GM23338 (cell line): ENCODE measurements at places on chromosomes 13 and 19.
A peak's percentile ranks its signal among the peaks of the same experiment; 100 is the strongest.

DNA sequence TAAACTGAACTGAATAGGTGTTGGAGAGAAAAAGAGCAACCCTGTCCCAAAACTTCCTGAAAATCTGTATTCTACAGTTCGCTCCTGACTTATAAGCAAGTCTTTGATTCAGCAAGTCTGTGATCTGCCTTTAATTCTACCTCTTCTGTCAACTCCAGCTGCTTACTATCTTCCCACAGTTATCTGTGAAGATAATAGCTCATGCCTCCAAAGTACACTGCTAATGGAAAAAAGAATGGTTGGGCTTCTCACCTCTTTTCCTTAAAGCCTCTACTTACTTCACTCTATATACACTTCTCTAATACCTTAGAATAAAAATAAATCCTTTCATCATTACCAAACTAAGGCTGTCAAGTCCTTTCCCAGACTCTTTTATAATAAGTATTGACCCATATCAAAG, 391.5 kb upstream of the MIR17HG start:
- DNase-seq, result no peak

GRCh38 chr19:1063030-1063908, 3.7 kb upstream of the ARHGAP45 start:
- peak; percentile 43 for DNase-seq

- DNase-seq, result peak; percentile 70
These were observed 567 bp upstream of the B3GNT3 start for GRCh38 chr19:17794412-17794730.

DNA sequence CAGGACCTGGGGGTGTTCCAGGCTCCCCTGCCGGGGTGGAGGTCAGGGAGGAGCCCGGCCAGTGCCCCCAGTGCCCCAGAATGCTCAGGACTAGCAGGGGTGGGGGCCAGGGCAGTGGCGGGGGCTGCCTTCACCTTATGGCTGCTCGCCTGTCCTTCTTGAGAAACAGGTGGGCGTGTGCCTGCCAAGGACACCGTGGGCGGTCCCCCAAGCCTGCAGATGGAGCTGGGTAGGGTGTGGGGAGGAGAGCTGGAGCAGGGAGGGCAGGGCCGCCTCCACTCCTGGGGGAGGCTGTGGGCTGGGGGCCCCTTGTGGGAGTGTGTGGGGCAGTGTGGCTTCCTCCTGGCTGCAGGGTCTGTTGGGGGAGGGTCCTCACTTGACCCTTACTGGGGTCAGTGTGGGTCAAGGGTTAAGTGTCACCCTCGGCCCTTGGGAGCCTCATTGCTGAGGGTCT, 160.1 kb downstream of the KDM4B start:
- no peak for DNase-seq

GRCh38 chr19:52638601-52639000, 446 bp upstream of the ZNF83 start:
- peak; percentile 40 for DNase-seq

- DNase-seq, result no peak
These were observed 2.5 kb downstream of the LRP3 start for GRCh38 chr19:33196446-33197193.

DNA sequence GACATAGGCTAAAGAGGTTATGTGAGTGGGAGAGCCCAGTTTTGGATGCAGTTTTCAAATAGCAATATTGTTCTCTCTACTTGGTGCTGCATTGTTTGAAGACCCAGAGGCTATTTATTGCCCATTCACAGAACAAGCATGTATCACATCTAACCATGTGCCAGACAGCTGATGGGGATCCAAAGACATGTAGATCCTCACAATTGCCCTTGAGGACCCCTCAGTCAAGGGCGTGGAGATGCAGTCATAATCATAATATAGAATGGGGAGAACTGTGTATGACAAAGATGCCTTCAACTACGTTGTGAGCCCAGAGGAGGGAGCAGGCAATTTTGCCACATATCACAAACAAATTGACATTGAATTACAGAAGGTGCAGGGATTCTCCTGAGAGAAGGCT, 70.5 kb downstream of the NHLRC3 start:
- no peak for DNase-seq

- peak; percentile 75 for DNase-seq
These were observed 821 bp downstream of the TDRD3 start for GRCh38 chr13:60397704-60398378.

- peak; percentile 76 for DNase-seq
These were observed 12.4 kb upstream of the VWA8 start for GRCh38 chr13:41973247-41973741.

GRCh38 chr13:113731192-113732175, 27.5 kb upstream of the TMEM255B start:
- DNase-seq, result no peak

- no peak for DNase-seq
These were observed 154.7 kb upstream of the ZNF536 start for GRCh38 chr19:30217461-30217860.

DNA sequence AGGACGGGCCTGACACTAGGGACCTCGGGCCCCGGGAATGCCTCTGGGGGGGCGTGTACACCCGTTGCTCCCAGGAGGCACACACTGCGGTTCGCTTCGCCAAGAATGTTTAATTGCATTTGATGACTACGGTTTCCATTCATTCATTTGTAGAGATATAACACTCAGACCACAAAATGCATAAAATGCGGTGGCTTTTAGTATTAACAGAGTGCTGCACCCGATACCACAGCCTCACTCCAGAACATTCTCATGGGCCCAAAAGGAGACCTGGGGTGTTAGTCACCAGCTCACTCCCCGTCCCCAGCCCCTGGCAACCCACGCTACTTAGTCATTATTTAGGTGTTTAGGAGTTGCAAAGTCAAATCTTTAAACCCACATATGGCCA, 21.8 kb downstream of the HCN2 start:
- no peak for DNase-seq

DNA sequence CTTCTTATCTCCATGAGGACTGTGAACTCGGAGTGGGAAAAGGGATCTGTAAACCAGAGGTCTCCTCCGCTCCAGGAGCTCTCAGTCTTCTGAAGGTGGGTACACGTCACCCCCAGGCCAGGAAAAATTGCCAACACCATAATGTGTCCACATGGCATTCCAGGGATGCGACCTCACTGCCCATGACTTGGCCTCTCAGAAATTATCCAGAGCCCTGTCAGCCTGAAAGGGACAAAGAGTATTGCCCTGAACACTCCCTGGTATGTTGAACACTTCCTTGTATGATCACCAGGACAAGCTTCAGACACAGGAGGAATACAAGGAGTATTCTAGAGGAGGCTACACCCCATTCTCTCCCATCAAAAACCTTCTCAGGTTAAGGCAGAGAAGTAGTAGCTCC, 81.0 kb upstream of the SLC7A1 start:
- no peak for DNase-seq

DNA sequence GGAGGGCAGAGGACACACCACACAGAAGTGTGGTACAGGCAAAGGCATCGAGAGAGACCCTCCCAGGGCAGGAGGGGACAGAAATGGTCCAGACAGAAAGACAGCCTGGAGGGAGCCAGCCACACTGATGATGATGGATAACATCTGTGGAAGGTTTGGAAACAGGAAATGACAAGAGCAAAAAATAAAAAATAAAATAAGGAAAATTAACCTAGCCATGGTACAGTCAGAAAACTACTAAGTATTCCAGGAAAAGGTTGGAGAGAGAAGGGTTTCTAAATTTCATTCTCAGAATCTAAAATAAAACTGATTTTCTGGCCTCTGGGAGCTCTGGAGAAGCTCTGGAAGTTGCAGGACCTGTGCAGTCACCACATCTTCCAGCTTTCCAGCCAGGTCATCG, 115.2 kb upstream of the VSTM2B start:
- DNase-seq, result no peak

DNA sequence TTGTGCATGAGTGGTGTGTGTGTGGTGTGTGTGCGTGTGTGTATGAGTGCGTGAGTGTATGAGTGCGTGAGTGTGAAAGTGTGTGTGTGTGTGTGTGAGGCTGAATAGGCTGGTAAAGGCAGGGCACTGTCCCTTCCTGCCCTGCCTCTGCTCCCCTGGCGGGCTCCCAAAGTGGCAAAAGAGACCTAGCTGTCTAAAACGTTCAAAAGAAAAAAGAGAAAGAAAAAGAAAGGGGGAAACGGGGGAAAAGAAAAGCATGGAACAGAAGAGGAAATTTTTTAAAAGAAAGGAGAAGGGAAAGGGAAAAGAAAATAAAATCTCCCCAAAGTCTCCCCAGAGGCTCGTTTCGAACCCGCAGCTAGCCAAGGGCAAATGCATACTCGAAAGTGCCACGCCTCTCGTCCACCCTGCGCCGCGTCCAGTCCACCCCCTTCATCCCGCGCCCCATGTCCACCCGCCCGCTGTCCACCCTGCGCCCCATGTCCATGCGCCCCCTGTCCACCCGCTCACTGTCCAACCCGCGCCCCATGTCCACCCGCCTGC, 37.0 kb upstream of the FLT1 start:
- no peak for DNase-seq

DNA sequence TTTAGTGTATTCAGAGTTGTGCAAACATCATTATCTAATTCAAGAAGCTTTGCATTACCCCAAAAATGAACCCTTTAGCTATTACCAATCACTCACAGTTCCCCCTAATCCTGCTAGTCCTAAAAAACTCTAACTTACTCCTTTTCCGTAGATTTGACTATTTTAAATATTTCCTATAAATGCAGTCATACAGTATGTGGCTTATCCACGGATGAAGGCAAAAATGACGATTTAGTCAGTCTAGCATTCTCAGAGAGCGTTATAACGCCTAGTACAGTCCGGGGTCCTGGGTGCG, 587 bp upstream of the ZNF383 start:
- DNase-seq, result no peak

DNA sequence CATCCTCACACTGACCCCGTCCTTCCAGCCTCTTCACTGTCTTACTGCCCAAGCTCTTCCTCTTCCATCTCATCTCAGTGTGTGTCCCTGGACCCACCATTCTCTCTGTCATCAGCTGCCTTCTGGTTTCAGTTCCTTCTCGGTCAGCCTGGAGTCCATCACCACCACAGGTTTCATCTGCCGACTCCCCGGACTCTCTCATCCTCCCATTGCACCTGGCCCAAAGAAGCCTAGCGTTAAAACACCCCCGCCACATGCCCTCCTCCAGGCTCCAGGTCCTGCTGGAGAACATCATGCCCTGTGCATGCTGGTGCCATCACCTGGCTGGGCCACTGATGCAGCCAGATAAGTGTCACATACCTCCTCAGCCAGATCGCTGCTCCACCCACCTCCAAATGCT, 122.1 kb upstream of the GPR12 start:
- DNase-seq, result no peak

DNA sequence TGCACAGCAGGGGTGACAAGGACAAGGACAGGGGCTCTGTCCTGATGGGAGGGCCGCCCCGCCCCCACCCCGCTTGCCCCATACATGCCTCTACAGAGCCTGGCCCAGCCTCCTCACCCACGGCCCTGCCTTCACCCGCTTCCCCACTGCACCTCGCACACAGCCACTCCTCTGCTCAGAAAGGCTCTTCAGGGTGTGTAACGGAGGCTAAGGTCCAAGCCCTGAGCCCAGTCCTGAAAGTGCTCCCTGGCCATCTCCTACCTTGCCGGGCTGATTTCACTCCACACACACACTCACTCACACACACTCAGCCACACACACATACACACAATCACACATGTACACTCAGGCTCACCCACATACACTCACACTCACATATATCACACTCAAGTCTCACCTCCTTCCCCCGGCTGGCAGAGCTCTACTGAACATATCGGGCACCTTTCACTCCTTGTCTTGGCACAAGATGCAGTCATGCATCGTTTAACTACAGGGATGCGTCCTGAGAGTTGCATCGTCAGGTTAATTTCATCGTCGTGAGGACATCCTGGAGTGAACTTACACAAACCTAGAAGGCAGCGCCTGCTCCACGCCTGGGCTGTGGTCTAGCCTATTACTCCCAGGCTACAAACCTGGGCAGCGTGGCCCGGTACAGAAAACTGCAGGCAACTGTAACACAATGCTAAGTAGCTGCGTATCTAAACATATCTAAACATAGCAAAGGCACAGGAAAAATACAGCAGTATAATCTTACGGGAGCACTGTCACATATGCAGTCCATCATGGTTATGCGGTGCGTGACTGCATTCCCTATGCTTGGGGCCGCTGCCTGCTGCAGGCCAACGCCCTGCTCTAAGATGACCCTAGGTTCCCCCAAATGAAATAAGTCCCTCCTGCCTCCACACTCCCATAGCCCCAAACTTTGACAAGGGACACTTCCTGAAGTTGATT, 13.1 kb downstream of the EPS15L1 start:
- no peak for DNase-seq

DNA sequence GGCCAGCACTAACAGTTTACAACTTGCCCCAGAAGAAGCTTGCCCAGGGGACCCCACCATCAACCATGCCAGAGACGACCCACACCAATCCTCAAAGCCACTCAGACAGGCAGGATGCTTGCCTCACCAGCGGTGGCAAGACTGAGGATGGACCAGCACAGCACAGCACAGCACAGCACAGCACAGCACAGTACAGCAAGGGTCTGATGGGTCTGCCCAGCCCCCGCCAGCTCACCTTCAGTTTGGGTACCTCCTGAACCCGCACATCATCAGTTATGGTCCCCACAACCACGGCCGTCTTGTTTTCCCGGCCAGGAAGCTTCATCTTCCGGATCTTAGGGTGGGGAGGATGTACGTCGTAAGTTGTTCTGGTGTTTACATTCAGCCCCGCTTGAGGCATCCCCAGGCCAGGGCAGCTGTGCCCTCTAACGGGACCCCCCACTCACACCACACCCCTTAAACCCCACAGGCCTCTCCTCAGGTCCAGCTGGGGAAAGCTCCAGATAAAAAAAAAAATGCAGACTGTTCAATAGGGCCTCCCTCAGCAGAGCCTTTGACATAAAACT, 1.7 kb upstream of the FAM83E start:
- no peak for DNase-seq

GRCh38 chr19:17673937-17674799, 14.0 kb downstream of the UNC13A start:
- DNase-seq, result no peak

GRCh38 chr19:2992958-2993357, 15.6 kb downstream of the TLE6 start:
- no peak for DNase-seq
